Activated CD4-positive, alpha-beta T cell treated with anti-CD3 and anti-CD28 coated beads, Interleukin-2, Interleukin-4, amounts not matched to agents 100 ng/mL and 50 ng/mL, durations not matched to agents 16 hours and 8 hours (primary cell): ENCODE measurements at places on chromosomes 5 and 9.
A peak's percentile ranks its signal among the peaks of the same experiment; 100 is the strongest.

- peak; percentile 31 for DNase-seq
Measured at GRCh38 chr9:5945112-5945511, 54.4 kb downstream of the MLANA start.

DNA sequence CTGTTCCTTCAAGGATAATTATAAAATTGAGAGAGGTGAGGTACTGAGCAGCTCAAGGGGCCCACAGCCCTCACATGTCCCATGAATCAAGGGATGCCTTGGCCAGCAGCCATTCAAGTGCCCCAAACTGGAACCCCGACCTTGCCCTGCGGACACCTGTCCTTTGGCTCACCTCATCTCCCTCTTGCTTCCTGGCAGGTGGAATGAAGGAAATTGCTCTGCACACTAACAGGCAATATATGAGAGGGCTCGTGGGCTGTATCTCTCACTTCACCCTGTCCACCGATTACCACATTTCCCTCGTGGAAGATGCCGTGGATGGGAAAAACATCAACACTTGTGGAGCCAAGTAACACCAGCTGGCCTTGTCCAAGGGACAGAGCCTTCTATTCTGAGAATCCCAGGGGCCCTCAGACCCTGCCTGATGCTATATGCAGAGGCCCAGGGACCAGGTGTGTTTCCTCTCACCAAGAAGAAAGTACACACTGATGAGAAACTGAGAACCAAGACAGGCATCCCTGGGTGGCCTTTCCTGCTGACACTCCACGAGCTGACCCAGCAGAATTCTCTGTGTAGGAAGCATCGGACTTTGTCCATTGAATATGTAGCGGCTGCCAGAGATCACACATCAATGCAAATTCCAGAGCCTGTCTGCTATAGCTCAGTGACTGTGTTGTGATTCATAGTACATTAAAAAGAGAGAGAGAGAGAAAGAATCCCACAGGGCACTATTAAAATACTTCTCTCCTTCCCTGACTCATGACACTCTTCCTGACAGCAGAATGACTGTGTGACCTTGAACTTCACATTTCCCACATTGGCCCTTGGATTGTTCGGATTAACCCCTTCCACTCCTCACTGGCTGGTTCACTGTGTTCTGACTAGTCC lies 92.6 kb downstream of the LIFR start:
- no peak for DNase-seq

DNA sequence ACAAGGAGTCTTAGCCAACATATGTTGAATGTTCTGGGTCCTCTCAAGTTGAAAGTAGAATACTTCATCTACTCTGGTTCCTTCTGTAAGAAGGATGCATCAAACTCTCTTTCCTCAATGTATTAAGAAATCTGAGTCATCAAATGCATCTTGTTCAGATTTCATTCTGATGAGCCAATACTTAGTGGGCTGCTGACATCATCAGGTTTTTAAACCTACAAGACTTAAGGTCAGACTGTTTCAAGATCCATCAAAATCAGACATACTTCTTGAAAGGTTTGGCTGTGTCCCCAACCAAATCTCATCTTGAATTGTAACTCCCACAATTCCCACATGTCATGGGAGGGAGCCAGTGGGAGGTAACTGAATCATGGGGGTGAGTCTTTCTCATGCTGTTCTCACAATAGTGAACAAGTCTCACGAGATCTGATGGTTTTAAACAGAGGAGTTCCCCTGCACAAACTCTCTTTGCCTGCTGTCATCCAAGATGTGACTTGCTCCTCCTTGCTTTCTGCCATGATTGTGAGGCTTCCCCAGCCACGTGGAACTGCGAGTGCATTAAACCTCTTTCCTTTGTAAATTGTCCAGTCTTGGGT lies 168.8 kb downstream of the RAPGEF6 start:
- no peak for DNase-seq

DNA sequence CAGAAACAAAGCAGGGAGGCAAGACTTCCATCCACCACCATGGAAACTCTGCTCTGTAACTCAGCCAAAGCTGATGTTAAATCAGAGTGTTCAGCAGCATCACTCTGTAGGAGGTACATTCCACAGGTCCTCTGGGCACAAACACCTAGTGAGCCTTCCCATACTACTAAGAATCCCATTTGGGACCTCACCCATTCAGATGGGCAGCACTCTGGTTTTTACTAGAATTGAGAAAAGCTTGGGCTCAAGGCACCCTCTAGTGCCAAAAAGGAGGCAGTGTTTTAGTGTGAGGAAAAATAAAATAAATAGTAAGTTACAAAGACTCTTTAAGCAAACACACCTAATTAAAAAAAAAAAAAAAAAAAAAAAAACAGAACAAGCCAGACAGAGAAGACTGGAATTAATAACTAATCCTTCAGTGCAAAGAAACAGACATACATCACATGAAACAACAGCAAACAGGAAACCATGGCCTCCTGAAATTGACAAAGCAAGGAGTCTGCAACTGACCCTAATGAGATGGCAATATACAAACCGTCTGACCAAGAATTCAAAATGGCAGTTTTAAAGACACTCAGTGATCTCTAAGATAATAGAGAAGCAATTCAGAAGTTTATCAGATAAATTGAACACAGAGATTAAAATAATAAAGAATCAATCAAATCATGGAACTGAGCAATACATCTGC lies 159.5 kb downstream of the GNA14 start:
- peak; percentile 41 for DNase-seq

- DNase-seq: peak; percentile 56
Measured at GRCh38 chr9:109934136-109934856, 154.3 kb downstream of the PALM2AKAP2 start.

- no peak for DNase-seq
Measured at GRCh38 chr5:55603922-55604321, 69.2 kb upstream of the PLPP1 start.

- DNase-seq: no peak
Measured at GRCh38 chr9:122860319-122861142, 32.1 kb upstream of the PDCL start.

- DNase-seq: no peak
Measured at GRCh38 chr5:168600409-168600808, 21.2 kb upstream of the PANK3 start.

GRCh38 chr5:39253196-39253595 lies 33.8 kb upstream of the FYB1 start:
- DNase-seq: no peak

DNA sequence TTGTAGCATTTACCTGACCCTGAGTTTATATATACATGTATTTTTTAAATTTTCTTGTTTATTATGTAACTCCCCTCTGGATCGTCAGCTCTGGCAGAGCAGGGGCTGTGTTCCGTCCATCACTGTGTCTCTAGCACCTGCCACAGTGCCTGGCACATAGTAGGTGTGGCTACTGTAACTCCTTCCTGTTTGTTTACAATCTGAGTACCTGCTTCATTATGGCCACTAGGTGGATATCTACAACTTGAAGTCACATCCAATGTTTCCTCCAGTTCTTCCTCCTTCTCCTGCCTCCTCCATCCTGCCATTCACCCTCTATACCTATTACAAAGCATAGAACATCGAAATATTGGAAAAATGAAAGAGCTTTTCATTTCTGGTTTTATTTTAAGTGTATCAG lies 14.2 kb upstream of the PPP1R2B start:
- DNase-seq: peak; percentile 19

- DNase-seq: no peak
Measured at GRCh38 chr5:77418601-77419581, 73.2 kb downstream of the WDR41 start.

GRCh38 chr5:111618623-111619271 lies 106.4 kb upstream of the STARD4 start:
- no peak for DNase-seq

DNA sequence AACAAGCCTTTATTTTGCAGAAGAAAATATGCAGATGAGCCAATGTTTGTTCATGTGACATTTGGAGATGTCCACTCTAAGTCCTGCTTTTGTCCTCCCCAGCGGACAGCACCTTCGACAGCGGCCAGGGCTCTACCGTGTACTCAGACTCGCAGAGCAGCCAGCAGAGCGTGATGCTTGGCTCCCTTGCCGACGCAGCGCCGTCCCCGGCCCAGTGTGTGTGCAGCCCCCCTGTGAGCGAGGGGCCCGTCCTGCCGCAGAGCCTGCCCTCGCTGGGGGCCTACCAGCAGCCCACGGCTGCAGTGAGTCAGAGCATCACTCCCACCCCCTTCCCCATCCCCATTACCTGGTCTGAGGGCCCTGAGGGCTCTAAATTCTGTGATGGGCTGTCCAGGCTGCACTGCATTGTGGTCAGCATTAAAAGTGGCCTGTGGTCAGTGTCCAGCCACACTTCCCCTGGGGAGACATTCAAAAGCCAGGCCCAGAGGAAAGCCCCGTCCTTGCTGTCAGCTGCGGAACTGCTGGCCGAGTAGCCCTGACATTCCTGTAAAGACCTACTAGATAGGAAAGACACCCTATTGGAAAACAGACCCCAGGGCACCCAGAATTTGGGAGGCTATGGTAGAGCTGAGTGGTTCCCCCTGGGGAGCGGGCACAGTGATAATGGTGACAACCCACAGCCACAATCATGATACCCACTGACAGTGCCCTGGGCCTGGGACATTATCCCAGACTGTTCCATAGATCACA lies 69.0 kb downstream of the WNK2 start:
- DNase-seq: no peak

- DNase-seq: no peak
Measured at GRCh38 chr5:139392324-139392677, 2.6 kb upstream of the MZB1 start.

DNA sequence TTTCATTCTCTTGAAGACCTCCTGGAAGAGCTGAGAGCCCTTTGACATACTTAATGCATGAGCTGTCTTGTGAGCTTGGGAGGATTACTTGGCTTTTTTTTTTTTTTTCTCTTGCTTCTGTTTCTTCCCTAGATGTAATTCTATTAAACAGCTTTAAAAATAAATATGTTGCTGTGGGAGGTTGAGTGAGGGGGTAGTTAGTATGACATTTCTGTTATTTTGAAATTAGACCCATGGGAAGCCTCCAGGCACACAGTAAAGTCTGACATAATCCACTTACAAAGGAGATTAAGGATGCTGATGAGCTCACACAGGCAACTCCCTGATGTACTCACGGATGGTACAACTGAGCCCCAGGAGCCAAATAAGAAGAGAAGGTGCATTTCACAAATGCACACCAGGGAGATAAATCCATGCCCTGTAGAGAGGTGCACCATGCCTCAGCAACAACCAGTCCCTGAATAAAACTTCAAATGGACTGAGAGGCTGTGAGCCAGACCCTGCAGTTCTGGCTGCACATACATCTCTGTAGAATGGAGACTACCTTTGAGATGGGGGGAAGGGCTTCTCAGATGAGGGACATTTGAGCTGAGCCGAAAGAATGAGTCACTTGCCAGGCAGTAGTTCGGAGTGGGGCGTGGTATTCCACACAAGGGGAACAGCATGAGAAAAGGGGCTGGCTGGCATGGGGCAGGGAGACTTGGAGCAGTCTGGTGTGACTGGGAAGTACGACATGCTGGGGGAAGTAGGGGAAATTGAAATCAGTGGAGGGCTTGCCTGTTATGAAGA lies 68.7 kb downstream of the ACTL7B start:
- DNase-seq: no peak

DNA sequence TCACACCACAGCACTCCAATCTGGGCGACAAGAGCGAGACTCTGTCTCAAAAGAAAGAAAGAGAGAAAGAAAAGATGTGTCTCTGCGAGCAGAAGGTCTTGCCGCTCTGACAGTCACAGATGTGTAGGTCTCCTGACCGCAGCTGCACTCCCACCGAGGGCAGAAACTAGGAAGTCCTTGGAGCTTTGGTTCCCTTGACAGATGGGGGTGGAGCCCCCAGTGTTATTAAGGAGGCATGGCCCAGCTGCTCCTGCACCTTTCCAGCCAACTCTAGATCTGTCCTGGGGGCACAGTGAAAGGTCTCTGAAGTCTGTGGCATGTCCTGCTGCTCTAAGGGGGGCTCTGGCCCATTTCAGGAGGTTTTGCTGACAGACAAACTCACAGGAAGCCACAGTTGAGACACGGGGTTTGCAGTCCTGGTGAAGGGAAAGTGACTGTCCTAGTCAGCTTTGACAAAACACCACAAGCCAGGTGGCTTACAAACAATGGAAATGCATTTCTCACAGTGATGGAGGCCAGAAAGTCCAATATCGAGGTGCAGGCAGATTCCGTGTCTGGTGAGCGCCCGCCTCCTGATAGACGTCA lies 9.0 kb upstream of the DIPK1B start:
- no peak for DNase-seq

- no peak for DNase-seq
Measured at GRCh38 chr9:110128664-110129329, 79.2 kb downstream of the C9orf152 start.

DNA sequence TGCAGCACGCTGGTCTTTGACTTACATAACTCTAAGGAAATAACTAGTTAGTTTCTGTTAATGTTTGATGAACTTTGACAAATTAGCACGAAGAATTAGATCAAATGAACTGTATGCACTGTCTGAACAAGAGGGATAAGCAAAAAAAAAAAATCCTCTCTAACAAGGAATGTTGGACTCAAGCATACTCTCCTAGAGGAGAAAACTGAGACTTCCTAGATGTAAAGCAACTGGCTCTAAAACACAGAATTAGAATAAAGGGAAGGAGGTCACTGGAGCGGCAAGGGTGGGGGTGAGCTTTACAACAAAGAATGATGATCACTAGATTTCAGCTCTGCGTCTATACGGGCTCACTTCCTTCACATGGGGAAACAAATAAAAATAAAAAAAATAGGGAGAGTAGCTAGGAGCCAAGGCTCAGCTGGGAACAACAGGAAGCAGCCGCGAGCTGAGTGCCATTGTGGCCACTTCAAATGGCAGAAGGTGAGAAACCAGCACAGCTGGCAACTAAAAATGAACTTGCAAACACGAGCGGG lies 48.7 kb upstream of the CEMIP2 start:
- DNase-seq: no peak

DNA sequence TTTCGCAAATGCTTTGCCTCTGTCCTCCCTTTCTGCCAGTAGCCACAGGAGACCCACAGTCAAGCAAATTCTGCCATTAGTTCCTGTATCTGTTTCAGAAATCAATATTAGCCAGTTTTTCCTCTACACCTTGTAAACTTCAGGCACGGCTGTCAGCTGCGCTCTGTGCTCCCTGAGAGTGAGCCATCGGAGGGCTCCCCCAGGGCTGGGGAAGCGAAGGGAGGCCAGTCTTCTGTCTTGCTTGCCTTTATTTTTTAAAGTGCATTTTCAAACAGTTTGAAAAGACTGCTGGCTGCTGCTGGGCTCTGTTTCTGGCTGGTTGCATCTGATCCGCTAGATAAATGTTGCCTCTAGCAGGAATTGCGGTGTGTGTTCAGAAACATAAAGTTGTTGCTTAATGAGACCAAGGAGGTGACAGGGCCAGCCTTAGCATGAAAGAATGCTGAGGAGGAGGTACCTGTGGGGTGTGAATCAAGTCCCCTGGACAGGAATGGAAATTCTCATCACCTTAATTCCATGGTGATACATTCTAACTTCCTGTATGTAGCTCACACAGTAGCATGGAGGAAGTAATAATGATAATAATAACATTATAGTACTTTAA lies 421.7 kb upstream of the KIF2A start:
- no peak for DNase-seq
